ENCODE measurements at places on chromosomes 5 and 9.

DNA sequence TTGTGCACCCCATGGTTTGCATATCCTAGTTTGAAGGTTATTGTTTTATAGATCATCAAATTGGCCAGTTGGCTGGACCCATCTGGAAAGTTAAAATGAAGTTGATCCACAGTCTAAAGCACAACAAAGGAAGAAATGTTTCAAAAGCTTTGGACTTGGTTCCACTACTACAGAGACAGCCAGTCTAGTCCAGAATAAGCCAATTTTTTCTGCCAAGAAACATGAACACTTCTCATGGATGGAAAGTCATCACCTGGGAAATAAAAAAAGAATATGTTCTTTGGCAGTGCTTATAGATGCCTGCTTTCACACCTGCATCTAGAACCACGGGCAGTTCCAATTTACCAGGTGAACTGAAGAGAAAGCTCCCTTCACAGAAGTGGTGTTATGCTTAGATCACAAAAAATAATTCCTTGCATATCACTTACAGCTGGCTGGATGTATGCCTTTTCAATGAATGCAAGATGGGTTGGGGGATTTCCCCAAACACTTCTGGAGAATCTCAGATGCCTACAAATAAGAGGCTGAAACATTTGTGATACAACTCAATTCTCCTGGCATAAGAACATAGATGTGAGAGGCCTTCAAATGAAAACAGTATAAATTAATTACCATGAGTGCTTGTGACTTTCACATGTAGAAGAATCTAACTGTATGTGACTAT, 26.9 kb downstream of the C9 start:
- DNase-seq = no peak

DNA sequence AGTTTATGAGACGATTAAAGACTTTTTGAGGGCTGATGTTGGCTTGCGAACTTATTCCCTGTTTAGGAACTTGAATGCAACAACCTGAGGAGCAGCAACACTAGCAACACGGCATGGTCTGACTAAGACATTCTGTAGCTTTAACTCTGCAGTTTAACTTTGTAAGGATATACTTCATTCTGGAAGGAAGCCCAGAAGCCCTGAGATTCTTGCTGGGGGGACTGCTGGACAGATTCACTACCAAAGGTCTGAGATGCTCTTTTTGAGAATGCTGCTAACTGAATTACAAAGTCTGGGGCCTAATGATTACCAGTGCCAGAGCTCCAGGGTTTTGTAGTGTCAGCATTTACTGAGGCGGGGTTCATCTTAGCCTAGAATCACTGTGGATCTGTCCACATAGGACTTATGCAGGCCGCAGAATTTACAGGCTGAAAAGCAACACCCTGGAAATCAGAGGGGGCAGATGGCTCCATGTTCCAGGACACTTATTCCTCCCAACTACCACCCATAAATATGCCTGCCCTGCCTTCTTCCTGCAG, 537.1 kb upstream of the CDH18 start:
- no peak for DNase-seq

DNA sequence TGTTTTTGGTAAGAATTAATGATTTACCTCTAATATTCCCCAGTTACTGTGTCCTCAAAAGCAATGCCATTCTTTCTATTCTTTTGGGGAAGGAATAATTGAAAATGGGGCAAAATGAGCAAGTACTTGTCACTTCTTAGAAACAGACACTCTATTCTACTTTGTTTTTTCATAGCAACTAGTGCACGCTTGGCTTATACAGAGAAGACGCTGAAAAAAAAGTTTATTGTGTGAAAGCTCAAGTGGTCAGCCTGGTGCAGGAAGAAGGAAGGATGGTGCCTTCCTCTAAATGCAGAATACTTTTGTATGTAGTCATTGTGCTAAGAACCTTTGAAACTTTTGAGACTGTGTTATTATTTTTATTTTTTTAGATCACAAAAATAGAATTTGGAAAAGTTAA, 29.6 kb downstream of the ANKDD1B start:
- no peak for DNase-seq

- DNase-seq = no peak
Measured at GRCh38 chr9:16344343-16344742, 526.1 kb downstream of the BNC2 start.

DNA sequence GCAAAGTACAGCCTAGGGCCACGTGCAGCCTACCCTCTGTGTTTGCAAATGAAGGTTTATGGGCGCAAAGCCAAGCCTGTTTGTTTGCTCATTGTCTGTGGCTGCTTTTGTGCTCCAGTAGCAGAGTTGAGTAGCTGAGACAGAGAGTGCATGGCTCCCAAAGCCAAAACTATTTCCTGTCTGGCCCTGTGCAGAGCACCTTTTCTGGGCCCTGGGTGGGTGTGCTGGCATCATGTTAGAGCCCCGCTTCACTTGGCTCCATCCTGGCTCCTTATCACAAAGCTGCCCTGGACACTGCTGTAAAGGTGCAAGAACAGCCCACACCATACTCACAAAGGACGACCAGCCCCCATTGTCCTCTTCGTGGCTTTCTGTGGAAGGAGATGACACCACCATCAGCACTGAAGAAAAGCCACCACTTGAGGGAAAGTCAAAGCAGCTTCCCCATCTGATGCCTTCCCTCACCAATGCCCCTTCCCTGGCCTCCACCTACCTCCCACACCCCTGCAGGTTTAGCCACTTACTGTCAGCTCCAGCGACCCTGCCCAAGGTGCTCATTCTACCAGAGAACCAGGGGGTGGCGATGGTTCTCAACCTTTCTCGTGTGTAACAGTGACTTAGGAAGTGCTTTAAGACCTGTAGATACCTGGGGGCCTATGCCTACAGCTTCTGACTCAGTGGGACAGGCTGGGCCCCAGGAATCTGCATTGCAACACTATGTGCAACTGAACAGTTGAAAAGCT, 23.4 kb downstream of the LCP2 start:
- no peak for DNase-seq

DNA sequence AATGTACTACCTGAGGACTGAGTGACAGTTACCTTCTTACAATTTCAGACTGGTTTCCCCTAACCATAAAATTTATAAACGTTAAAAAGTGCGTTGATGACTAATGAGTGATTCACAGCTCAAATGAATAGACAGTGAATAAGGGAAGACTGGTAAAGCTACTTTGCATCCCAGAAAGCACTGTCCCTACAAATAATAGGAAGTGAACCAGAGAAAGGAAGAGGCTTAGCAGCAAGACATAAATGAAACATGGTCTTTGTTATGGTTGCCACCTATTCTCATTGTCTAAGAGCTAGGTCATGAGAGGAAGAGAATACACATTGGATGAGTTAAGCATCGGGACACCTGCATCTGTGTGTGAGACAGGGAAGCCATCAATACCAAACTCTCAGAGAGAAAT, 849.2 kb downstream of the TAF11L14 start:
- no peak for DNase-seq

- no peak for DNase-seq
Measured at GRCh38 chr5:116764941-116765340, 190.3 kb upstream of the SEMA6A start.
